ENCODE measurements at places on chromosomes 4 and X.
A peak's percentile ranks its signal among the peaks of the same experiment; 100 is the strongest.

- DNase-seq = no peak
Observed at GRCh38 chr4:37441231-37442061, 196.9 kb downstream of the NWD2 start.

- peak; percentile 86 for DNase-seq
Observed at GRCh38 chrX:119698845-119699244, 5.9 kb upstream of the SEPTIN6 start.

DNA sequence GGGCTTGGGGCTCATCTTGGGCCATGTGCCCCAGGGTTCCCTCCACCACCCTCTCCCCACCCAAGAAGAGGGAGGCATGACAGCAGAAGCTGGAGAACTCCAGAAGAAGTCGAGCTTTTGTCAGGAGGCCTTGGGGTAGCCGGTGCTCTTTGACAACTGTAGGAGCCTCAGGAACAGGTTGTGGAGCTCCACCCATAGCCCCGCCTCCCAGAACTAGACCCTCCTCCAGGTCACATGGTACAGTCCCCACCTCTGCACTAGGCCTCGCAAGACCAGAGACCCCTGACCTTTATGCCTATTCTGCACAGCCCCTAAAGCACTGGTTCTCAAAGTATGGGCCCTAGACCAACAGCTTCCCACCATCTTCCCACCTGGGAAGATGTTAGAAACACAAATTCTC, 8.0 kb upstream of the MORC4 start:
- DNase-seq = no peak

- peak; percentile 23 for DNase-seq
Observed at GRCh38 chr4:156252358-156252921, 298.8 kb upstream of the CTSO start.

DNA sequence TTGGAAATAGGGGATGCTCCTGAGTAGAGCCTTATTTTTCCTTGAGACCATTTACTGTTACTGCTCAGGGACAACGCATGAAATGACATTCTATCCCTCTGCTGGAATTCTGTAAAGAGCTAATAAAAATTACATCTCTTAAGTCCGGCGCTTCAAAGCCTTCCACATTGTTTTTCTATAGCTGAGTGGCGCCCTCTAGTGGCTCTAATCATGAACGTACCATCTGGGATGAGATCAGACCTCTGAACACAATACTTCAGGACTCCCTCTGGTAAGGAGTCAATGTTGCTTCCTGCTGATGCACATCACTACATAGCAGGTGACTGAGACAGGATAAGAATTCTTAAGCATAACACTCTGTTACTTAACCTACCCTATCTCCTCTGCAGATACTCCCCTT, 6.0 kb downstream of the HMGN5 start:
- DNase-seq = peak; percentile 74

DNA sequence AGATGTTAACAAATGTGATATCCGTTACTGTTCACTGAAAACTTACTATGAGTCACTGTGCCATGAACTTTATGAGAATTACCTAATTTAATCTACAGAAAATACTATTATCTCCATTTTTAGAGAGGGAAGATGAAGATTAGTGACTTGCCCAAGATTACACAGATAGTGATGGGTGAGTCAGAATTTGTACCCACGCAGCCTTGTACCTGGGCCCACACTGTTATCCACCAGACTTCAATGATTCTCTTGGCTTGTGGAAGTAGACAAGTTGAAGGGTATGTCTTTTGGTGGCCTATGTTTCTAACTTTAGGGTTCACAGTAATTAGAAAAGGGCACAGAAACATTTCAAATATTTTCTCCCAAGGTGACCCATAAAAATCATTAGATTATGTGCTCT, 472.5 kb upstream of the NR3C2 start:
- DNase-seq = no peak

DNA sequence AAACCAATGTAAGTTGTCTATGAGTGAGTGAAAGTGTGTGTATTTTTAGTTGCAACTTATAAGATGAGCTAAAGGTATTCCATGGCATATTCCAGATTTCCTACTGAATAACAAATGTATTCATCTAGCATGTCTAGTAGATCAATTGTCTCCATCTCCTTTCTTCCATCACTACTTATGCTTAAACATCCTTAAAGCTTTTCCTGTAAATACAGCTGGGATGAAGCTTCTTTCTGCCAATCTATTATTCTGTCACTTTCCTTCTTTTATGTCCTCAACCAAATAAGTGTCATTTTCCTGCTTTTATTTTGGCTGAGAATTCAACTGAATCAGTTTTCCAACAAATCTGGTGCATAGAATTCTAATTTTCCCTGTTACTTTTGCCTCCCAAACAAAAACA, 136.3 kb downstream of the COL25A1 start:
- no peak for DNase-seq

DNA sequence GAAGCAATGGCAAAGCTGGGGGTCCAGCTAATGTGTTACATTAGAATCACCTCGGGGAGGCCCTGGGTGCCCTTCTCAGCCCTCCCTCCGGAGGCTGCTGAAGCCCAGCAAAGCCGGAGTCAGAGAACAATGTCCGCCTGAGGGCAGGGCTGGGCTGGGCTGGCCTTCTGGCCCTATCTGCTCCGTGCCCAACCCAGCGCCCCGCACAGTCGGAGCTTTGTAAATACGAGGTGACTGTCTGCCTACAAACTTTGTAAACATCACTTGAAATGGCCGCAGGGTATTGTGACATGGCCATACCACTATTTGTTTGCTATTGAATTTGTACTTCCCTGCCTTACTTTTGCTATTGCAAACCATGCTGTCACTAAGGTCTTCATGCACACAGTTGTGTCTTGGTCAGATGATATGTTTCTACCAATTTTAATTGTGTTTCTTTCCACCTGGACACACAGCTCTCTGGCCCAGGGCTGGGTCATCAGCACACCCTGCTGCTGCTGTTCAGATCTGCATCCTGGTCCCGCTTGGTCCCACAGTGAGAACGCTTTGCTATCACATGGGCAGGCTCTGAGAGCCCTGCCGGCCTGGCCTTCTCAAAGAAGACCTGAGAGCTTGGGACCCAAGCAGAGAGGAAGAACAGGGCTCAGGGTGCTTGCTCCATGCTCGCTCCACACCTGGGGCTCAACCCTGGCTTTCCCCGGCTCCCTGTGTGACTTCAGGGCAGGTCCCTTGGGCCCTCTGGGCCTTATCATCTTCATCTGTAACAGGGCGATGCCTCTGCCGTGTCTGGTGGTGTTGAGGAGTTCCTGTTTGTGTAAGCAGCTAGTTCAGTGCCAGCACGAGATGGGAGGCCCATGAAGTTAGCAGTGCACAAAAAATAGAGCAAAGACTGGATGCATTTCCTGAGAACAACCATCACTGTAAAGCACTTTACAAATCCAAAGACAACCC, 2.3 kb downstream of the S100P start:
- no peak for DNase-seq

DNA sequence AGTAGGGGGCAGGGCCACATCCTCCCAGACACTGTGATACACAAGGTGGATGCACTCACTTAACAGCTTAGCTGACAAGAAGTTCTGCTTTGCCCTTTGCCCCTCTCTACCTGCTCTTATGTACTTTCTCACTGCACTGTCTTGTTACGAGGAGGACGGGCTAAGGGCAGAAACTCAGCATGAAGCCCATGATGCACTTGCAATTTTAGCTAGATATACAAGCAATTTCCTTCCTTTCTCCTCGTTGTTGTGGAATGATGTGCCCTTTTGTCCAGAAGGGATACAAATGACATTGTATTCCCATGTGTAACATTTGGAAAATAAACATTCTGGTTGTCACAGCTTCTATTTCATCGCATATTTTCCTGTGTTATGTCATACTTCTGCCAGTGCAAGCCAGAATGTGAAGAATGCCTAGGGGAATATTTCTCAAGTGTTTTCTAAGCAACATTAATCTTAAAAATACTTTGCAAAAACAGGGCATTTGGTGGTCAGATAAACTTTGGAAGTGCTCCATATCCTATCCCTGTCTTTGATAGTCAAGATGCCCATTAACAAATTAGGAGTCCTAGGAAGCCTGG, 47.2 kb downstream of the MAOA start:
- DNase-seq = peak; percentile 65

DNA sequence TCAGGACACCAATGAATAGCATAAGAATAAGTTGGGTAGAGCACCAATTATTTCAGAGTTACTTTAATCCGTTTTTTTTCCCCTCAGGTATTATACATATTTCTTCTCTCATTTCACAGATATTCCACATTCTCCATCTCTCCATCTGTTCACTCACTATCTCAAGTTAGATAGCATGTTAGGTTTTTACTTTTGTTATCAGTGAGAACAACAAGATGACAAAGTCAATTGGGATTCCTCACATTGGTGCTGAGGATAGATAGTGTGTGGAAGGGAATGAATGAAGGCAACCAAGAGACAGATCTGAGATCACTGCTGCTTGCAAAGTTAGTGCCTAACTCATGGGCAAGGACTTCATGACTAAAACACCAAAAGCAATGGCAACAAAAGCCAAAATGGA, 112.0 kb upstream of the ETNPPL start:
- no peak for DNase-seq

- no peak for DNase-seq
Observed at GRCh38 chrX:53362449-53362848, 60.0 kb downstream of the SMC1A start.

GRCh38 chrX:66002824-66003680, 36.8 kb downstream of the VSIG4 start:
- DNase-seq = no peak

DNA sequence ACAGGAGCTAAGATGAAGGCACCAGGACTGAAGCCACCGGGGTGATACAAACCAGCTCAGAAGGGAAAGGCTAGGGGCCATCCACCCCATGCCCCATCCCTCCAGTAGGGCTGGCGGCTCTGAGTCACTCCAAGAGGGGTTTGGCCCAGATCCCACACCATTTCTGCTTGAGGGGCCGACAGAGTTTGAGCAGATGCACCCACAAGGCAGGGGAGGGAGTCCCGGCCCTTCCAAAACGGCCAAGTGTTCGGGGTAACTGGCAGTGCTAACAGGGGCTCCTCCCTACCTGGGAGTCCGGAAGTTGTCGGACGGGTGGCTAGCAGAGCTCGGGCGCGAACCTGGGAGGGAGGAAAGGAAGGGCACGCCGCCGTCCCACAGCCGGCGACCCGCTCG, 412 bp downstream of the SLC10A3 start:
- peak; percentile 38 for DNase-seq

GRCh38 chr4:183469285-183469684, 24.8 kb downstream of the CDKN2AIP start:
- DNase-seq = no peak

- no peak for DNase-seq
Observed at GRCh38 chr4:20265726-20266125, 14.0 kb downstream of the SLIT2 start.

- DNase-seq = no peak
Observed at GRCh38 chr4:41366911-41367517, 110.3 kb downstream of the UCHL1 start.

DNA sequence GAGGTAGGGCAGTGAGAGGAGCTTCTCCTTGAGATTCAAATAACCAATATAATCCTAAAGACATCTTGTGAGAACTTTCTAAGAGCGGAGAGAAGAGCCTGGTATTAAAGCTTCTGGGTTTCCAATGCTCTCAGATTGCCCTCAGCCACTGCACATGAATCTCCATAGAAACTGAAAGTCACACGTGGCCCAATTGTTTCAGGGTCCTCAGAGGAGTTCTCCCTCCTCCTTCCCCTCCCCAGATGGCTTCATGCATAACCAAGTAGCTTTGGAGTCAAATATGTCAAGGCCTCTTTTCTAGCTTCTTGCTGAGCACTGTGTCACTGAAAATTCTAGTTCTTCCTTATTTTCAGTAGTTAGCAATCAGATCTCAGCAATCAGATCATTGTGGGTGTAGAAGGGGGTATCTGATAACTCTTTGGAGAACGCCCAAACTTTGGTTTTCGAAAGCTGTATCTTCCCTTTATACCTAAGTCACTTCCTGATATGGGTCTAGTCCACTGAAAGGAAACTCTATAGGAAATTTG, 2.2 kb downstream of the BTK start:
- DNase-seq = no peak

- no peak for DNase-seq
Observed at GRCh38 chr4:92994727-92995126, 691.0 kb downstream of the GRID2 start.

- DNase-seq = peak; percentile 24
Observed at GRCh38 chrX:150324919-150325318, 38.2 kb upstream of the MAMLD1 start.

GRCh38 chr4:109972786-109973528, 60.3 kb downstream of the EGF start:
- DNase-seq = no peak

DNA sequence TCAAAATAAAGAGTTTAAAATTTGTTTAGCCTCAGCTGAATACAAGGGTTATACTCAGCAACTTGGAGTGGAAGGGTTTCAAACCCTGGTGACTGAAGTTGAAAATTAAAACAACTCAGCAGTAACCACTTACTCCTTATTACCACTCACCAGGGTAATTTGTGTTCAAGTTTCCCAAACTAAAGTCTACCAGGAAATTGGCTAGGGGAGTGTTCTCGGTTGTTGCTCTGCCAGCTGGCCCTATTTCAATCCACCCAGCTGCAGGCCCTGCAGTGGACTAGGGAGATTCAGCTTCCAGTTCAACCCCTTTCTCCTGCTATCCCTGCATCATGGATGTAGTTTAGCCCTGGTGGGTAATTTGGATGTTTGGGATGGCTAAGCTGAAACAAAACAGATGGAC, 37.8 kb upstream of the EXOC1L start:
- DNase-seq = no peak

Data from choroid plexus epithelial cell (primary cell).